ENCODE measurements at places on chromosomes 6 and 20. TPM values are rescaled to one million over a fixed set of nuclear protein-coding genes. Genes with fewer than 3 reads are reported as not detected.

Gene BPI
- not detected for total RNA-seq

Gene MUCL3
- not detected for total RNA-seq

Gene LY6G6C
- total RNA-seq = not detected

Gene OR12D3
- not detected for total RNA-seq

Gene RFX6
- total RNA-seq = not detected

Gene RAMACL
- total RNA-seq = 2.4 TPM

Gene C6orf15
- not detected for total RNA-seq
